ENCODE measurements at places on chromosomes 13 and 19.

DNA sequence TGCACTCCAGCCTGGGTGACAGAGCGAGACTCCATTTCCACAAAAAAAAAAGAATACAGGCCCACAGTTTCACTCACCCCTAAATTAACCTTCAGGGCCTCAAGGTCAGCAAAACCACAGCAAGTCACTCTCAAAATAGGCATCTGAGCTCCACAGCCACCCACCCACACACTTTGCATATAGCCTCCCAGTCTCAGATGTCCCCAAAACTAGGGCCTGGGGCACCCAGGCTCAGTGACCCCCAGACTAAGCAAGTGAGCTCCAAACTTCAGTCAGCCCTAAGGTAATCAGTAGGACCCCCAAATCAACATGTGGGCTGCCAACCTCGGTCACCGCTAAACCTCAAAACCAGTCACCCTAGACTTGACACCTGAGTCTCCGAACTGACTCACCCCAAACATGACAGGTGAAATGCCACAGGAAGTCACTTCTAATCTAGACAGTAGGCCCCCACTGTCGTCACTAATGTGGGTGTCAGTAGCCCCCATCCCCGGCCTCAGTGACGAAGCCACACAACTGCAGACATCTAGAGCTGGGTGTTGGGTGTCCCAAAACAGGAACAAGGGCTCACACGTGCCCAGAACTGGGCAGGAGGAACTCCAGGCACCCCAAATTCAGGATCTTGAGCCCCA lies 13.9 kb downstream of the RABAC1 start:
- peaks cover 6% of the 10 kb centered on the region for H3K27me3 ChIP-seq
- peak; percentile 67 for DNase-seq
- peak overlapping the region; percentile 13 for H3K4me3 ChIP-seq
- peaks cover 44% of the 10 kb centered on the region for H3K4me1 ChIP-seq
- H3K36me3 ChIP-seq, result no peaks in the 10 kb centered on the region
- H3K27ac ChIP-seq, result peak overlapping the region; percentile 97

DNA sequence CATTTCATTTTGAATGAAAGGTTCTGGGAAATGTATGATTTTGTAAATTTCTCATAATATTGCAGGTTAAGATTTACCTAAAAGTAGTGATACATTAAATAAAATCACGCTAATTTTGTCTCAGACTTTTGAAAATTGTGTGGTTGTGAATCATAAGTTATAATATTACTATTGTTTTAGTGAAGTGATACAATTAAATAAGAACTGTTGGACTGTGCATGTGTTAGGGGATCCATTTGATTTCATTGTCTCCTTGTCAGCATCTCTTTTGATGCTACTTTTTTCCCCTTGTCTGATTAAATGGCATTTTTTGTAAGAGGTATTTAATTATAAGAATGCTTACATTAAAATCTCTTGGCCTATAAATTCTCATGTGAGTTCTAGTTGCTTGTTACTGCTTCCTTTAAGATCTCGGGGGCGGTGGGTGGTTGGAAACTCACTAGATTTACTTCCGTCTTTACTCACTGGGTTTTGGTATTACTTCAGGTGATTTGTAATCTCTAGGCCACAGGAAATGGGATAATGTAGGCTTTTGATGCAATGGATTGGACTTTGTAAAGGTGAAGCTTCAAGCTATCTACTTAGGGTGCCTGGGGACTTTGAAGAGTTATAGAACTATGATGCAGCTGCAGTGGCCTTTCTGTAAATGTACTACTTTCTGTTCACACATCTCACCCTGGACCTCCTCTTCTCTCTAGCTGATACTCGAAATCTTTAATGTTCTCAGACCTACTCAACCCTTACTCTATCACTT lies 66.5 kb downstream of the PAN3 start:
- no peak for DNase-seq
- no peaks in the 10 kb centered on the region for H3K27me3 ChIP-seq
- H3K4me3 ChIP-seq, result no peak overlapping the region
- H3K36me3 ChIP-seq, result peaks cover 53% of the 10 kb centered on the region
- H3K27ac ChIP-seq, result peak overlapping the region; percentile 39
- peaks cover 18% of the 10 kb centered on the region for H3K4me1 ChIP-seq

DNA sequence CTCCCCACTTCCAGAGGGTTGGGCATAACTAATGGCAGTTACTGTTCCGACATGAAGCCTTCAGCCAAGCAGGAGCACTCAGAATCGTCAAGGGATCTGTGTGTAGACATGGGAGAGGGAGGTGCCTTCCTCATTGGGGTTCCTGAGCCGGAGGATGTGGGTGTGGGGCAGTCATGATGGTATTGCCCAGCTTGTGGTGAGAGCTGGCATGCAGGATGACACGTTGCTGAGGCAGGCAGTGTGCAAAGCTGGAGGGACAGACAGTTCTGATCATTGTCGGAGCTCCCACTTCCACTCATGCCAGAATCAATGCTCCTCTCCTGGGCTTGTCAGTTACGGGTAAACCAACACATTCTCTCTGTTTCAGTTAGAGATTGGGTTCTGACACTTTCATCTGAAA lies 83.9 kb upstream of the TSC22D1 start:
- DNase-seq, result no peak
- H3K27ac ChIP-seq, result no peak overlapping the region
- no peaks in the 10 kb centered on the region for H3K36me3 ChIP-seq
- peaks cover 8% of the 10 kb centered on the region for H3K27me3 ChIP-seq

DNA sequence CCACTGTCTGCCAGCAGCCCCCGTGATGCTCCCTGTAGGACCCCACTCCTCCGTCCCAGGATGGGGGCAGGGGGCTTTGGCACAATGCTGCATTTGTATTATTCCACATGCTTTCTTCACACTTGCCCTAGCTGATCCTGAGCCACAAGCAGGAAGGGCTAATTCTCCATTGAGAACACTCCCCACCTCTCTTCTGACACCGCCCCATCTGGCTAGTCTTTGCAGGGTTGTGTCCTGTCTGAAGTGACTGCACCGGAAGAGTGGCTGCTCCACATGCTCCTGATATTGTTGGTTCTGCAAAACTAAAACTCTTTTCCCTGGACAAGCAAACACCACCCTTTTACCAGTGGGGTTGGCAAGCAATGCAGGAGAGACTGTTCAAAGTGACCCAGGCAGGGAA lies 18.0 kb downstream of the ZNF574 start:
- H3K36me3 ChIP-seq, result peaks cover 58% of the 10 kb centered on the region
- peaks cover 12% of the 10 kb centered on the region for H3K4me1 ChIP-seq
- DNase-seq, result no peak
- H3K27ac ChIP-seq, result no peak overlapping the region
- H3K4me3 ChIP-seq, result no peak overlapping the region

GRCh38 chr19:14404312-14404711 lies 14.8 kb downstream of the DDX39A start:
- H3K4me1 ChIP-seq, result peaks cover 6% of the 10 kb centered on the region
- peaks cover 65% of the 10 kb centered on the region for H3K36me3 ChIP-seq
- no peaks in the 10 kb centered on the region for H3K27me3 ChIP-seq
- peak overlapping the region; percentile 17 for H3K27ac ChIP-seq

DNA sequence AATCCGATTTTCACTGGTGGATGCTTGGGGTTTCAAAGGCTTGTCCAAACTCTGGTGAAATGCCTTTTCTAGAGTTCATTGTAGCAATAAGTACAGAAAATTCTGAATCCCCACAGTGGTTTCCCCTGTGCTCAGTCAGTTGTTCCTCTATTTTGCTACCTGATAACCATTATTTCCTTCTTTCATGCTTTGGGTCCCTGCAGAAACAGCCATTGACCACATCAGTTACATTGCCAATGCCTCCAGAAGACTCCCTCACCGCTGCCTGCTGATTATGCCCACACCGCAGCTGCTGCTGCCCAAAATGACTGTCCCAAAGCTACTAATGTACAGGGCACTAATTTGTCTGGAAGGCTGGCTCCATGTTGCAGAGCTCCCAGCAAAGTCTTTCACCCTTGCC lies 517.3 kb downstream of the KLF12 start:
- no peak overlapping the region for H3K4me3 ChIP-seq
- peaks cover 14% of the 10 kb centered on the region for H3K27me3 ChIP-seq
- peaks cover 10% of the 10 kb centered on the region for H3K4me1 ChIP-seq
- H3K36me3 ChIP-seq, result no peaks in the 10 kb centered on the region

GRCh38 chr13:42649141-42649540 lies 75.2 kb downstream of the TNFSF11 start:
- DNase-seq, result no peak
- H3K27me3 ChIP-seq, result peaks cover 22% of the 10 kb centered on the region
- no peaks in the 10 kb centered on the region for H3K36me3 ChIP-seq
- no peak overlapping the region for H3K4me3 ChIP-seq
- H3K4me1 ChIP-seq, result peaks cover 2% of the 10 kb centered on the region

DNA sequence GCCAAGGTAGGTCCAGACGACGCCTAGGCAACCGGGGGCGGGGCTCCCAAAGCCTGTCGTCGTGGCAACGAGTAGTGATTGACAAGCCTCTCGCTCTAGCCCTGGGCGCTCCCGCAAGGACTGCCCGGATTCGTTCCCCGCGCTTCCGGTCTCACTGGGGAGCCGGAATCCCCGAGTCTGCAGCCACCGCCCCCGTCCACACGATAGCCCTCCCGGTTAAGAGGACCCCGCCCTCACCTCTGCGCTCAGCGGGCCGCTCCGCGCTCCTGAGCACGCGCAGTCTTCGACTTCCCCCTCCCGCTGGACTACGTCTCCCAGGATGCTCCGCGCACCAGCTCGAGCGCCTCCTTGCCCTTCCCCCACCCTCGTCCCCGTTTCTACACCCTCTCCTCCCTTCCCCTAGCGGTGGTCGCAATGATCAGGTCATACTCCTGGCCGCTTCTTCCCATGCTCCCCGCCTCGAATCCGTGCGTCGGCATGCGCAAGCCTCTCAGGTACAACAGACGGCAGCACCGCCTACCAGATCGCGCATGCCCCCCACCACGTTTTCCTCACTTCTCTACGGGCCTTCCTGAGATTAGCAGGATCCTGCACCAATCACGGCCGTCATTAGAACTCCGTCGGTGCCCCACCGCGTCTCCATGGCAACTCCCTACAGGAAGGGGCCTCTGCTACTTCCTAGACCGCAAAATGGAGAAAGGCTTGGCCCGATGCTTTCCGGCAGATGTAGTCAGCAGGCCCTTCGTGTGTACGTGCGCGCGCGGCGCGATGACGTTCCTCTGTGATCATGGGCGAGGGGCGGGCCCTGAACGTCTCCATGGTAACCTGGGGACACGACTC lies at the start of gene MZF1:
TSS of gene MZF1 (minus strand) at position 518 of the 840 bp plus-strand sequence. CDS start 1,946 bp downstream, outside the sequence.
- peak within 1 kb of the TSS; percentile 95 for H3K4me3 ChIP-seq
- peaks cover 21% of the 10 kb centered on the region for H3K36me3 ChIP-seq
- peak; percentile 100 for DNase-seq
- no peaks in the 10 kb centered on the region for H3K27me3 ChIP-seq
- peak within 1 kb of the TSS; percentile 100 for H3K27ac ChIP-seq

DNA sequence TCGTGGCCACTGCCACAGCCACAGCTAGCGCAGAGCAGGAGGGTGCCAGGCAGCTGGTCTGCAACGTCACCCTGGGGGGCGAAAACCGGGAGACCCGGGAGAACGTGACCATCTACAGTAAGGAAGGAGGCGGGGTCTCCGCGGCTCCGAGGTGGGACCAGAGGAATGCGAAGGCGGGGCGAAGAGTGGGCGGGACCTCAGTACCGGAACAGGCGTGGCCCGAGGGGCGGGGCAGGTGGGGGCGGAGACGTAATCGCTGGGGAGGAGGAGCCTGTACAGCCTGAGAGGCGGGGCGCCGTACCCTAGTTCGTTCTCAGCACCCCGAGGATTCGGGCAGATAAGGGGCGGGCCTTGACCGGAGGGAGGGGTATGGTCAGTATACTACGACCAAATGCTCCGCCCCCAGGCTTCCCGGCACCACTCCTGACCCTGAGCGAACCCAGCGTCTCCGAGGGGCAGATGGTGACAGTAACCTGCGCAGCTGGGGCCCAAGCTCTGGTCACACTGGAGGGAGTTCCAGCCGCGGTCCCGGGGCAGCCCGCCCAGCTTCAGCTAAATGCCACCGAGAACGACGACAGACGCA lies 2.5 kb downstream of the ICAM5 start:
- no peak overlapping the region for H3K27ac ChIP-seq
- peak; percentile 72 for DNase-seq
- peaks cover 60% of the 10 kb centered on the region for H3K27me3 ChIP-seq
- peaks cover 53% of the 10 kb centered on the region for H3K4me1 ChIP-seq

GRCh38 chr13:73900591-73900990 lies 233.6 kb downstream of the KLF12 start:
- H3K27me3 ChIP-seq, result no peaks in the 10 kb centered on the region
- peaks cover 1% of the 10 kb centered on the region for H3K4me1 ChIP-seq
- H3K4me3 ChIP-seq, result no peak overlapping the region
- no peaks in the 10 kb centered on the region for H3K36me3 ChIP-seq
- no peak for DNase-seq

DNA sequence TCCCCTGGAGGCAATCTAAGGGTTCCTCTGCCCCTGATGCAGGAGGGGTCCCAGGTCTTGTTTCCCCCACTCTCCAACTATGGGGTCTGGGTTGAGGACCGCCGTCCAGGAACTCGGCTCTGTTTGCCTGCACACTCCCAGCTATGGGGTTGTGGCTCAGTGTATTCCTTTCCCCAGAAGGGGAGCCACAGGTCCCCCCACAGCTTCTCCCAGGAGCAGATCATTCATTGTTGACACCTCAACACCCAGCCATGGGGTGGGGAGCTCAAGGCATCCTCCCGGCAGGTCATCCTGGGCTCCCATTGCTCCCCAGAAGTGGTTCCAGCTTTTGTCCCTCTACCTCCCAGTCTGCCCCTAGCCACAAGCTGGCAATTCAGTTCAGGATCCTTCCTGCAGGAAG lies 975 bp downstream of the ZNF358 start:
- H3K27me3 ChIP-seq, result peaks cover 27% of the 10 kb centered on the region
- H3K36me3 ChIP-seq, result no peaks in the 10 kb centered on the region
- peaks cover 7% of the 10 kb centered on the region for H3K4me1 ChIP-seq
- peak overlapping the region; percentile 31 for H3K27ac ChIP-seq

GRCh38 chr19:8262431-8262830 lies 45.7 kb downstream of the CD320 start:
- no peak for DNase-seq
- peaks cover 3% of the 10 kb centered on the region for H3K4me1 ChIP-seq

GRCh38 chr13:33415822-33416221 lies 130.3 kb upstream of the STARD13 start:
- no peaks in the 10 kb centered on the region for H3K27me3 ChIP-seq
- H3K27ac ChIP-seq, result no peak overlapping the region
- H3K4me1 ChIP-seq, result no peaks in the 10 kb centered on the region
- H3K36me3 ChIP-seq, result no peaks in the 10 kb centered on the region

GRCh38 chr13:48505012-48505411 lies 27.9 kb downstream of the RCBTB2 start:
- H3K4me3 ChIP-seq, result no peak overlapping the region
- peaks cover 4% of the 10 kb centered on the region for H3K27me3 ChIP-seq
- no peak for DNase-seq
- H3K4me1 ChIP-seq, result peaks cover 74% of the 10 kb centered on the region
- H3K36me3 ChIP-seq, result peaks cover 64% of the 10 kb centered on the region
- H3K27ac ChIP-seq, result peak overlapping the region; percentile 73
